A549 (cell line): ENCODE measurements at places on chromosomes 7 and 10.

GRCh38 chr10:99394256-99394655 is 36.2 kb downstream of the GOT1 start:
- DNase-seq: no peak

- DNase-seq: no peak
Observed at GRCh38 chr7:14583518-14583917, 319.0 kb downstream of the DGKB start.

GRCh38 chr10:57849691-57850357 is 417.9 kb downstream of the IPMK start:
- DNase-seq: no peak

DNA sequence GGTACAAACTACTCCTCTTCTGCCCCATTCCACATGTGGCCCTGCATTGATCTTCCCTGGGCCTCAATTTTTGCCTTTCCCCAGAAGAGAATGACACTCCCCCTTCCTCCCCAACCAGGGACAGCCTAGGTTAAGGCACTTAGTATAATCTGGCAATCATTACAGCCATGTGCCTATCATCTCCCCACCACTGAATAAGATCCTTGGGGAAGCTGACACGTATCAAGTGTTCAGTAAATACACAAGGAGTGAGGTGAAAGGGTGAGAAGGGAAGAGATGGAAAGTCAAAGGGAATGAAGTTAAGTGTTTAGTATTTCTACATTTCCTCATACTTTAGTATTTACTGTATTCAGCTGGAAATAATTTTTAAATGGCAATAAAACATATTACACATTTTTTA is 31.9 kb downstream of the FBXW4 start:
- DNase-seq: no peak

GRCh38 chr7:41445946-41446345 is 256.9 kb downstream of the INHBA start:
- DNase-seq: no peak

- DNase-seq: no peak
Observed at GRCh38 chr7:7798510-7798909, 80.1 kb upstream of the RPA3 start.

DNA sequence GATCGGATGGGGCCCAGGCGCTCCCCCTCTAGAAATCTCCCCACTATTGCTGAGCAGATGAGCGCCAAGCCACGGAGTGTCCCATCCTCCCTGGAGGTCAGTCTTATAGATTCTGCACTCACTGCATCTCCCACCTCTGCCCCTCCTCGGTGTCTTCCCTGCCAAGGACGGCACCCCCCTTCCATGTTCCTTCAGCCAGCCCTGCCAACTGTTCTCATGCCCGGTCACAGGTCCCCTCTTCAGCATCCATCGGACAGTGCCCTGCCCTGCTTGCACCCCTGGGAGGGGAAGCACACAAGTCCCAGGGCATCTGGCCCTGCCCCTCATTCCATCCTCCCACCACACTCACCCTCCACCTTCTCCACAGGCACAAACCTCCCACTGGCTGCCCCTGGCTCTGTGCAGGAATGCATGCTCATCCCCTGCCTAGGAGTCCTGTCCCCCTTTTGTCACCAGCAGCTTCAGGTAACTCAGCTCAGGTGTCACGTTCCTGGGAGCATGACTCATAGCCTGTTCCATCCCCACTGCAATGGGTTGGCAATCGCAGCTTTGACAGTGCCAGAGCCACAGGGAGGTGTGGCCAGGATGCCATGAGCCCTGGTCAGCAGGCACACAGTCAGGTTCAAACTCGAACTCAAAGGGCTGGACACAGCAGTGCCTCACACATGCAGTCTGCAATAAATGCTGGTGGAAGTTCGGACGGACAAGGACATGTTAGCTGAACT is 234.7 kb upstream of the TCERG1L start:
- no peak for DNase-seq

GRCh38 chr10:58307676-58308075 is 27.1 kb upstream of the UBE2D1 start:
- DNase-seq: no peak

GRCh38 chr10:95392681-95393164 is 101.9 kb upstream of the PDLIM1 start:
- DNase-seq: no peak

- DNase-seq: no peak
Observed at GRCh38 chr10:76257816-76258215, 826.4 kb downstream of the LRMDA start.

GRCh38 chr10:124040451-124041188 is 52.8 kb downstream of the CHST15 start:
- DNase-seq: no peak

GRCh38 chr10:64130152-64130551 is 609.0 kb downstream of the REEP3 start:
- no peak for DNase-seq
